Brain (organoid and tissue), 16 donors: ENCODE measurements at places on chromosomes 13 and 19. TPM values are rescaled to one million over a fixed set of nuclear protein-coding genes. Genes with fewer than 3 reads are reported as not detected.

ANGPTL4 gene
- polyA plus RNA-seq: 23.4 TPM

PSG5 gene
- polyA plus RNA-seq: not detected

GFY gene
- polyA plus RNA-seq: 0.97 TPM

FLT3 gene
- not detected for polyA plus RNA-seq

ENOX1 gene
- 3.6 TPM for polyA plus RNA-seq

FCER2 gene
- polyA plus RNA-seq: not detected

ZNF440 gene
- 1.5 TPM for polyA plus RNA-seq

CC2D1A gene
- 75.2 TPM for polyA plus RNA-seq

TMEM221 gene
- 1.3 TPM for polyA plus RNA-seq

SIGLEC8 gene
- polyA plus RNA-seq: 2.0 TPM

KCNC3 gene
- polyA plus RNA-seq: 12.3 TPM

C5AR1 gene
- polyA plus RNA-seq: 3.2 TPM

FGF14 gene
- 69.9 TPM for polyA plus RNA-seq

WDR62 gene
- polyA plus RNA-seq: 16.5 TPM

ZNF534 gene
- polyA plus RNA-seq: 0.27 TPM

ERICH4 gene
- polyA plus RNA-seq: not detected

MBD3L3 gene
- polyA plus RNA-seq: not detected

CEBPA gene
- 5.0 TPM for polyA plus RNA-seq

PLPP2 gene
- polyA plus RNA-seq: 90.8 TPM

ZNF91 gene
- polyA plus RNA-seq: 4.2 TPM

FGF9 gene
- polyA plus RNA-seq: 2.0 TPM

SLC10A2 gene
- polyA plus RNA-seq: not detected

LHB gene
- not detected for polyA plus RNA-seq

PALM3 gene
- 1.9 TPM for polyA plus RNA-seq

GNA15 gene
- 2.3 TPM for polyA plus RNA-seq

HOMER3 gene
- polyA plus RNA-seq: 35.0 TPM

LAIR1 gene
- 4.3 TPM for polyA plus RNA-seq

LGI4 gene
- polyA plus RNA-seq: 29.2 TPM

ZNF888 gene
- polyA plus RNA-seq: 0.78 TPM

YJEFN3 gene
- 18.9 TPM for polyA plus RNA-seq
